ENCODE measurements at places on chromosomes 1 and 21.

GRCh38 chr1:19038096-19038495, 81.6 kb upstream of the IFFO2 start:
- DNase-seq: no peak

DNA sequence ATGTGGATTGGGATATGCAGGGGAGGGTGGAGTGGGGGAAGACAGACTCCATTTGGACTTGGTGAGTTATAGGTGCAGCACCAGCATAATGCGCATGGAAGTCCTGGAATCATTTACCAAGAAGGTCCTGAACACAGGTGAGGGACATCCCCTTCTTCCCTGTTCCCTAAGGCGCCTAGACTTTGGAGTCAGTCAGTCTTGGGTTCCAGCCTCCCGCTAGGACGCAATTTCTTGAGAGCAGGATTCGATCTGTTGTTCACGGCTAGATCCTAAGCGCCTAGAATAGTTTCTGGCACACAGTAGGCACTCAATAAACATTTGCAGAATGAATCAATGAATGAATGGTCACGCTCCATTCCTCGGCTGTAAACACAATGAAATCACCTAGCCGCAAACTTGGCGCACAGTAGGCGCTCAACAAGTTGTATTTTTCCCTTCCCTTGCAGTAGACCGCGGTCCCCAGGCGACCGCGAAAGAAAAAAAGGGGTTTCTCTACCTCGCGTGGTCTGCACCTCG, 1.0 kb upstream of the AK4 start:
- DNase-seq: no peak

DNA sequence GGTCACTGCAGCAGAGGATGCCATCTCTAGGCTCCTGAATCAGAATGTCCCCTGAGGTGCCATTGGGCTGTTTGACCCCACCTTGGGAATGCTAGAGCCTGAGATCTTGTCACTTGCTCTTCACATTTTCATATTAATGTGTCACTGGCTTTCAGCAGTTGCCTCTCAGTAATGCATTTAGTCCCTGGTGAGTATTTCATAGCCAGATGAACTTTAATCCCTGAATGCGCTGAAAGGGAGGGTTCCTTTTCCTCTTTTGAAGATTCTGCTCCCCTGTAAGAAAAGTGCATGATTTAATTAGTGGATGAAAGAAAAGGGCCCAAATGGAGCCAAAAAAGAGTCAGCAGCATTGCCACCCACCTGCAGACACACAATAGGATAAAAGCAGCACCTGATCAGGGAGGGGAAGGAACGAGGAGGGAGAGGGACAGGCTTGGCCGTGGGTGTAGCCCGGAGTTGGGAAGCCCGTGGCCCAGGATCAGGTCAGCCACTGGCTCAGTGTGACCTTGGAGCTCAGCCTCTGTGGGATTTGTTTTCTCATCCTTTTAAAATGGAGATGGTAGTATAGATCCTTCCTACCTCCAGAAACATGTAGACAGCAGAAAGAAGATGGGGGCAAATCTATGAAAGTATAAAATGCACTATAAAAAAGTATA, 31.1 kb downstream of the ROR1 start:
- no peak for DNase-seq

- no peak for DNase-seq
These were observed 9.4 kb downstream of the FCAMR start for GRCh38 chr1:206960676-206961386.

DNA sequence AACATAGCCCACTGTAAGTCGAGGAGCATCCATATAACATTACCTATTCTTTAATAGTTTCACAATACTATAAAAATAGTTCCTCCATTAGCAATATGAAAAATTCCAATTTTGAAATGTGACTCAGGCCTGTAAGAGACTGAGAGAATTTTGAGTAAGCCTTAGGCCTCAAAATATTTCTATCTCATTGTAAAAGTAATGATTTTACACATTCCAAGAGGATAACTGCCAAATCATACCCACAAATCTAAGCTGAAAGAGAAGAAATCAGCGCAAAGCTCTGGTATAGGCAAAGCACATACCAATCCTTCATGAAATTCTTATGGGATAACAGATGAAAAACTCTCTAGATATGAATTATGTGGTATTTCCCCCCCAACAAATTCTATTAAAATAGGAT, 144.1 kb downstream of the CDC42BPA start:
- no peak for DNase-seq

DNA sequence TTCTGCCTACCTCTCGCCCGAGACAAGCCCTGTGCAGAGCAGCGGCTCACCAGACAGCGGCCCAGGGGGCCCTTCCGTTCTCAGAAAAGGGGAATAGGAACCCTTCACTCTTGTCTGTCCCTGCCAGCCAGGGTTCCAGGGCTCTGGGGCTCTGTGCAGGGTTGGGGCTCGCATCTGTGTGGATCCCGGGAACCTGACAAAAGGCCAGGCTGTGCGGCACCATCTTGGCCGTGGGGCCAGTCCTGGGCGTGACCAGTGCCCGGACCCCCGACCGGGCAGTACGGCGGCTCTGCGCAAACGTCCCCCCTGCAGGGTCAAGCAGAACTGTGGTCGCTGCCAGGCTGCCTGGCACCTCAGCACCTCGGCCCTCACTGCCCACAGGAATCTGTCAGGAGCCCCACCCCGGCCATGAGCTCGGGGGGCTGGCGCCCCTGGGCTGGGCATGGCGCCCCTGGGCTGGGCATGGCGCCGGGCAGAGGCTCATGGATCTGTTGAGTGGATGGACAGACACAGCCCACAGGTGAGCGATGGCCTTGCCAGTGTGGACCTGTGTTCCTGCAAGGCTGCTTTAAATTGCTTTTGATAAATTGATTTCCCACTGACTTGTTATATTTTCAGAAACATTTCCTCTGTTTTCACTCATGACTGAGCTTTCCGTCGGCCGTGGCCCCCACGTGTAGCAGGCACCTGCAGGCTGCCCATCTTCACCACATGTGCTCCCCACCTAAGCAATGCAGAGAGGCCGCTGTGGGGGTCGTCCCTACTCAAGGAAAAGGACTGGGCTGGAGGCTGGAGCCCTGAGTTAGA, 59.0 kb downstream of the SLX9 start:
- no peak for DNase-seq

- no peak for DNase-seq
These were observed 865 bp upstream of the PTPN22 start for GRCh38 chr1:113872219-113872935.

DNA sequence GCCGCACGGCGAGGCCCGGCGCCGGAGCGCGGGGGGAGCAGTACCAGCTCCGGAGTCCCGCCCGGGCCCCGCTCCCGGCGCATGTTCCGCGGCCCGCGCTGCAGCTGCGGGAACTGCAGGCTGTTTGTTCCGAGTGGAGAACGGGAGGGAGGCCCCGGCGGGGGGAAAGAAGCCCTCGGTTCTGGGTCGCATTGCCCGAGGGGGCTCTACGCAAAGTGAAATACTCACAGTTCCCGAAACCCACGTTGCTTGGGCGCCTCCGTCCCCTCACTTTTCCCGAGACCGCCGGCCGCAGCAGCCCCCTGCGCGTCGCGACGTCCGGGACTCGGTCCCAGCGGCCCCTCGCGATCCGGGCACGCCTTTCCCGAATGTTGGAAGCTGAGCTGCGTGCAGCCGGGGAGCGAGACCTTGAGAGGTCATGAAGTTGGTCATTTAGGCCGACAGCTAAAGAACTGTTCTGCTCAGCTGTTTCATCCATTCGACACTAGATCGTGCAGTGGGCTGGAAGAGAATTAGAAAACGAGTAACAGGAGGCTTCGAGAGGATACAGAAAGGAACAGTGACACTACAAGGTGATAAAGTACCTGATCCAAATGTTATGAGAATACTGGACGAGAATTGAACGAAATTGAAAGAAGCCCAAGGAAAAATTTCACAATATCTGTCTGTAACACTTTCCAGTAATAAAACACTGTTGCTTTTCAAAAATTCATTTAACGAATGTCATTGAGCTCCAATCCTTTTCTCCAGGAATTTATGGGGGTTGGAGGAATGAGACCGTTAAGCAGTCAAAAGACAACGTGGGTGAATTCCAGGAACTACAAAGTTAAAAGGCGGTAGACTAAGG, 657 bp upstream of the LIN9 start:
- DNase-seq: no peak

GRCh38 chr1:199046618-199047017, 407.8 kb downstream of the PTPRC start:
- DNase-seq: no peak

- no peak for DNase-seq
These were observed 122.8 kb upstream of the IVNS1ABP start for GRCh38 chr1:185439727-185440415.

GRCh38 chr1:1419813-1420653, 1.0 kb downstream of the ANKRD65 start:
- DNase-seq: no peak

GRCh38 chr1:15360700-15361099, 49.0 kb upstream of the EFHD2 start:
- DNase-seq: no peak

DNA sequence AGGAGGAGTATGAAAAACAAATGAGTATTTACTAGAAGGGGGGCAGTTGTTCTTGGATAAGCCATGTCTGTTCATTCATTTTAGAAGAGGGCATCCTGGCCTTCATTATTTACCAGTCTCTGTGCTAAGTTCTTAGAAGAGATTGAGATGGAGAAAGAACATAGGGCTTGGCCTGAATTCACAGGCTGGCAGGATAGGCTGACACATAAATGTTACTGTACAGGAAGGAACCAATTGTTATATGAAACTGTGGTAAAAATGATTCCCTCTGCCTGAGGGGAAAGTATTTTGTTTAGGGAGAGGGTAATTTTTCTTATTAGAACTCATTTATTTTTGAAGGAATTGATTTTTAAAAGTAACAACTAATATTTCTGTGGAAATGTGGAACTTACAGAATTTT, 99.5 kb downstream of the MAN1A2 start:
- no peak for DNase-seq

DNA sequence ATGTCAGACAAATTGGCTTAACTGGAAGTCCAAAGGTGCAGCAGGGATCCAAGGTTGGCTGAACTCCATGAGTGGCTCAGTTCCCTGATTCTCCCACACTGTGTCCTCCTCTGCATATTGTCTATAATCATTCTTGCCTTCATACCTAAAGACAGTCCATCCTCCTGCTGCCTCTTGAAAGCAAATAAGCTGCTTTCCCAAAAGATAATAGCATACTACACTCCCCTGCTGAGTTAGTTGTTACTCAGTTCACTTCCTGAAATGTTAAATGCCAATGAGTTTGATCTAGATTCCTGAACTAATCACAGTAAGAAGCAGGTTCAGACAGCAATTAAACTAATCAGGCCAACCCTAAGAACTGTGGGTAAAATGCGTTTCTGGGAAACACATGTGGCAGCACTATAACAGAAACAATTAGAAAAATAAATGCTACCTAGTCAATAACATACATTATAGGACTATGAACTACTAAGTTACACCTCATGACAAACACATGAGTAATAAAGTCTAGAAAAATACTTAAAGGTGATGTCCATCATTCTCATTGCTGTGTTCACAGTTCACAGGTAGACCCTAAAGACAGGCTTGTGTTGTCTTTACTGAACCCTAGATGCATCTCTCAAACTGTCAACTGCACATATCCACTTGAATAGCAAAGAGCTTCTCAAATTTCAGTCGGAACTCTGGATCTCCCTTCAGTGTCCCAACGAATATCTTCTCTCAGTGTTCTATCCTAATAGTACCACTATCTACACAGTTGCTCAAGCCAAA, 50.8 kb upstream of the BOLA1 start:
- DNase-seq: peak; percentile 91

- no peak for DNase-seq
These were observed 46.3 kb upstream of the CACYBP start for GRCh38 chr1:174953285-174954072.

DNA sequence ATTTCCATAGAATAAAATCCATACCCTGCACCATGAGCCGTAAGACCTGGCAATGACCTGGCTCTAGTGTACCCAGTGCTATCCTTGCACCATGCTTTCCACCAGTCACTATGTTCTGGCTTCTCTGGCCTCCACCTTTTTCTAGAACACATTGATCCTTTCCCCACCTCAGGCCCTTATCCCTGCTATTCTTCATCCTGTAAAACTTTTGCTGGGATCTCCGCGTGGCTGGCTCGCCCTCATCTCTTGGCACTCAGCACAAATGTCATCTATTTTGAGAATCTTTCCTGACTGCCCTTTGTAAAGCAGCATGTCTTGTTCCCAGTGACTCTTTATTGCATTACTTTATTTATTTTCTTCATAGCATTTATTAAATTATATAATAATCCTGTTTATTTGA, 169.8 kb upstream of the B3GALT2 start:
- DNase-seq: no peak

DNA sequence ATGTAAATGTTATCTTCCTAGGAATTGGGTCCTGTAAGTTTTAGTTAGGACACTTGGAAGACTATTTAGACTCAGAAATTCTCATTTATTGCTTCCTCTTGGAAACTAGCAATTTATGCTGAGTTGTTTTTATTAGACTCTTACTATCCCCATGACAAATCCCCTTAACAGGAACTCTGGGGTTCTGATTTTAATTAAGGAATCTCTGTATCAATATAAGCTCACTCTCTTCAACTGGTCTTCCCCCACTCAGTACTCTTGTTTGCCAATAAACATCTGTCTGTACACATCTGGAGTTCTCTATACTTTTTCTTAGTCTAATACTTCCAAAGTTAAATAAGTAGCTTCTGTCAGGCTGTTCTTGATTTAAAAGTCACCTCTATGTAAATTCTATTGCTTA, 64.1 kb upstream of the TBX15 start:
- DNase-seq: no peak

DNA sequence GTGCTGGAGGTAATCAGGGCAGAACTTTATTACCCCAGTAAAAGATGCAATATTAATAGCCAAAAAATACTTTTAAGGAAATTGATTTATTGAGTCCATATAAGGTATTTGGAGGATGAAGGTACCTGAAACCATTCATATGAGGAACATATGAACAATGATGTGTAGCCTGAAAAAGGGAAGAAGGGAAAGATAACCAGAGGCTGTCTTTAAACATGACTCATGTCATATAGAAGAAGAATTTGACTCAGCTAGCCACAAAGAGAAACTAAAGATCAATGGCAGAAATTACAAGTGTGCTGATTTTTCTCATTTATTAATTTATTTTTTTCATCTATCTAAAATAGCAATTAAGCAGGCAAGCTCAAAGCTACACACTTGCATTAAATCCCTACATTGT, 136.2 kb upstream of the DUSP10 start:
- no peak for DNase-seq

- no peak for DNase-seq
These were observed 226.3 kb downstream of the SETD4 start for GRCh38 chr21:35833991-35834390.

DNA sequence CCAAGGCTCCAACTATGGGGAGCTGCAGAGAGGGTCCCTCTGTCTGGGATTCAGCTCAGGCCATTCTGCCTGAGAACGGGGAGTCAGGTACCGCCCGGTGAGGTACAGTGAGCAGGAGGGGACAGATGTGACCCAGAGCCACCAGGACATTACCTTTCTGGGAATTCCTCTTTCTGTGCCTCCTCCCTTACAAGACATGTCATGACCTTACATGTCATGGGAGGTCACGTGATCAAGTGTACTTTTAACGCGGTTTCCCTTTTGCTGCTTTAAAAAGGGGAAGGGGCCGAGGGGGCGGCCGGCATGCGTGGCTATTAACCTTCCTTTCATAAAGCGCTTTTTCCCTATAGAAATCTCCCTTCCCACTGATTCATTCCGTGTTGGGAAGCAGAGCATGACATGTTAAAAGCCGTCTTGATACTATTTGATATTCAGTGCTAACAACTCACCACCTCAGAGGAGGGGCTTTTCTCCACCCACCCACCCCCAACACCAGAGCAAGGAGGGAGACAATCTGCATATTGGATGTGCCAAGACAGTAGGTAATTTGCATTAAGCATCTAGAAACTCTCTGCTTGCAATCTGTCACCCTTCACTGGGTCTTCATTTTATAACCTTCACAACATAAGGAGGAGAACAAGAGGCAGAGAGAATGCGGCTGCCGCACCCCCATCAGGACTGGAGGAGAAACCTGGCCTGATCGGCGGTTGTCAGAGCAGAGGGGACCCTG, 113.6 kb upstream of the VAMP3 start:
- DNase-seq: no peak

All from NCI-H187 treated with DMSO at 0.1 percent for 48 hours (cell line).